Hematopoietic multipotent progenitor cell treated with erythropoietin and hydrocortisone succinate and interleukin-3 and kit ligand, for 4 days (in vitro differentiated cells): ENCODE measurements at places on chromosomes 7 and 10.

DNA sequence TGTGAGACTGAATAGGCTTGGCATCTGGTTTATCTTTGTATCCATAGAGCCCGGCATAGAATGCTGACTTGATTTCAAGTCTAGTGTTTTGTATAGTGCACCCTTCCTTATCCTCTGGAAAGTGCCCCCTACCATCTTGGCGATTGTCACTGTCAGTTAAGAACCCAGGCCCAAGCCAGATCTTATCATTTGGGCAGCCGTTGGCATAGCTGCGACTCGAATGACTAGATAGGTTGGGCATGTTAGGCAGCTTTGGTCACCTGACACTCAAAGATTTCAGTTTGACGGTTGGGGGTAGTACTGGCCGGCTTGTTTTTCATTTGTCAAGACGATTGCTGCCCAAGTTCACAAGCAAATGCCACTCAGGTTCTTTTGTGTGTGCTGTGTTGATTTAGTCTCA lies 6.6 kb downstream of the NIPSNAP2 start:
- peak; percentile 95 for DNase-seq

- no peak for DNase-seq
Observed at GRCh38 chr7:121005996-121006584, 17.6 kb downstream of the CPED1 start.

DNA sequence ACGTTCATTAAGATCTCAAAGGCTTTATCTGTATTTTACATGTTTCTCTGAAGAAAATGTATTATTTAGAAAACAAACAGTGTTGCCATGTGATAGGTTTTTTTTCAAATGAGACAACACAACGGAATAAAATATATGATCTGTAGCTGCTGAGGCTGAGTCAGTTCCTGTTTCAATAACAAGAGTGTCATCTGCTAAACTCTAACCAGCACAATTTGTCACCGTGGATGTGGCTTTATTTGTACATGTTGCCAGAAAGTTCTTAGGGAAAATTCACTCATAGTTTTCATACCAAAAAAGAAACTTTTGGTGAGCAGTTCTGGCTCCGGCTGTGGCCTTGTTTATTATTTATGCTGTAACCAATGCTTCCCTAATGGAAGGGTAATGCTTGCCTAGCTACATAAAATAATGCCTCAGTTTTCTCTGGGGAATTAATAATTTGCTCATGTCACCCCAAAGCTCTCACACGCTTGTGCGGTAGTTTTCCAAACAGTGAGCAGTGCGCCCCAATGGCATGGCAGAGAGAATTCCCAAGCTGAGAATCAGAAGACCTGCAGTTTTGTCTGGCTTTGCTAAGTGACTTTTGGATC lies 20.3 kb upstream of the KLF6 start:
- DNase-seq: peak; percentile 83

GRCh38 chr10:47354165-47354564 lies 6.0 kb downstream of the RBP3 start:
- DNase-seq: no peak

DNA sequence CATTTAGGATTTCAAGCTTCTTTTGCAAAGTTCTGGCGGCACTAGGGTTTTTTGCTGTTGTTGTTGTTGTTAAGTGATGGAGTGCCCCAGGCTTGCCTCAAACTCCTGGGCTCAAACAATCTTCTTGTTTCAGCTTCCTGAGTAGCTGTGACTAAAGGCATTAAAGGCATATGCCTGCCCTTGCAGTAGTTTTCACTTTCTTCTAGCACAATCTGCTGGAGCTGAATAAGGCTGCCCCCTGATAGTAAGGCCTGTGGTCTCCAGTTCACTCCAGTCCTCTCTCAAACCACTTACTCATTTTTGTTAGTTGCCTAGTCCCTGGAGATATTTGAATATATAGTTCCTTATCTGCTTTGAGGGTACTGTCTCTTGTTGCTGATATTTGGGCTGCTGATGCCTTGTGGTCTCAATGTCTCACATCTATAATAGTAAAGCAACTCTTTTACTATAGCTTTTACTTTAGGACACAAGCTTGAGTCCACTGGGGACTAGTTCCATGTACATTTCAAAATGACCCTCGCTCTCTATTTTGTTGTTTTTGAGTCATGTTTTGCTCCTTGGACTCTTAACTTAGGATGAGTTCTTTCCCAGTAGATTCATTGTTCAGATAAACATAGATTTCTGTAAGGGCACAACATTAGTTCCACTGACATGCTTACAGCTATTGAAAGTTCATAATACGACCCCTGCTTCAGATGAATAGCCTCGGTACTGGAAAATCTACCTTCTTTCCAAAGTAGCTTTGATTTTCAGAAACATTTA lies 25.5 kb downstream of the PHF14 start:
- DNase-seq: peak; percentile 85
